ENCODE measurements at places on chromosomes 4 and X.
A peak's percentile ranks its signal among the peaks of the same experiment; 100 is the strongest.

GRCh38 chr4:80852061-80852460, 178.4 kb upstream of the BMP3 start:
- no peak for DNase-seq

- no peak for DNase-seq
These were observed 1040.7 kb downstream of the RAPGEF2 start for GRCh38 chr4:160143574-160143973.

- no peak for DNase-seq
These were observed 122.5 kb downstream of the ZNF827 start for GRCh38 chr4:145816091-145816490.

GRCh38 chrX:150966235-150966634, 16.9 kb upstream of the HMGB3 start:
- no peak for DNase-seq

DNA sequence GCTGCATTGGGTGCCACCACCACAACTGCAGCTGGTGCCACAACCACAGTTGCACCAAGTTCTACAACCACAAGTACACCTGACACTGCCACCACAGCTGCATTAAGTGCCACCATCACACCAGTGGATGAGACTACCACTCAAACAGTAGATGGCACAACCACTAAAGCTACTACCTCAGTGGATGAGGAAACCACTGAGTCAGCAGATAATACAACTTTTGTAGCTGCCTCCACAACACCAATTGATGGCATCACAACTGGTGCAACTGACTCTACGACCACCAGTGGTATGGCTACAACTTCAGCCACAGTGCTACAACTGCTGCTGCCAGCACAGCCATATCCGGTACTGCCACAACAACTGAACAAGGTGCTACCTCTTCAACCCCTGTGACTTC, 35.1 kb upstream of the CABS1 start:
- DNase-seq, result no peak

GRCh38 chr4:26529479-26529878, 39.2 kb upstream of the CCKAR start:
- peak; percentile 33 for DNase-seq

- DNase-seq, result no peak
These were observed 11.8 kb downstream of the TBC1D9 start for GRCh38 chr4:140744421-140744820.

DNA sequence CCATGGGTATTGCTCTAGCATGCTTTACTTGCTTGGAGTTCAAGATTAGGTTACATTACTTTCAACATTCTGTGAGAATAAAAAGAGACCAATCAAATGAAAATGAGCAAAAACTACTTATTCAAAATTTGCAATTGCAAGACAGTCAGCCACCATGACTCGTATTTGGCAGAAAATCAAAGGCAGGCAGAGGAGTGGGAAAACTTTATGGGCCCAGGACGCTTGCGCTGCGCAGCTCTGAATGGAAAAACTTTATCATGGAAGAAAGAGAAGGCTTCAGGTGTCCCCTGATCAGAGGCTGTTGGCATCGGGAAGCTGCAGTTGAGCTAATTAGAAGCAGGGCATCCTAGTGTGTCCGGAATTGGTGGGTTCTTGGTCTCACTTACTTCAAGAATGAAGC, 250.6 kb downstream of the USP46 start:
- DNase-seq, result no peak
